ENCODE measurements at places on chromosomes 5 and 9.

GRCh38 chr5:89187268-89187667, 304.3 kb upstream of the MEF2C start:
- no peak for DNase-seq

DNA sequence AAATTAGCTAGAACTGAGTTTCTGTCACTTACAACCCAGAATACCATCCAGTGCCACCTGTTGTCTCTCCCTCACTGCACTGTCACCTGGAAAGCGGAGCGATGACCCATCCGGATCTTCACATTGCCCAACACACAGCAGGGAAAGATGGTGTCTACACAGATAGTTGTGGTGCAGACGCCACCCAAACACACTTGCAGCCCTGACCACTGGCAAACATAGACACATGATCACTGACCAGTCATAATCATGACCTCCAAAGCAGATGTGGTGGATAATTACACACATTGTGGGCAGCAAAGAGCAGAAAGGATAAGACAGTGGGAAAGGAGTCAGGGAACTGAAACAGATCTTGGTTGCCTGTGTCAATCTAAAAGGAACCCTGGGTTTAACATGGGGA, 64.7 kb downstream of the GABBR2 start:
- DNase-seq, result no peak

- DNase-seq, result no peak
Observed at GRCh38 chr5:113742176-113742575, 228.7 kb downstream of the YTHDC2 start.

DNA sequence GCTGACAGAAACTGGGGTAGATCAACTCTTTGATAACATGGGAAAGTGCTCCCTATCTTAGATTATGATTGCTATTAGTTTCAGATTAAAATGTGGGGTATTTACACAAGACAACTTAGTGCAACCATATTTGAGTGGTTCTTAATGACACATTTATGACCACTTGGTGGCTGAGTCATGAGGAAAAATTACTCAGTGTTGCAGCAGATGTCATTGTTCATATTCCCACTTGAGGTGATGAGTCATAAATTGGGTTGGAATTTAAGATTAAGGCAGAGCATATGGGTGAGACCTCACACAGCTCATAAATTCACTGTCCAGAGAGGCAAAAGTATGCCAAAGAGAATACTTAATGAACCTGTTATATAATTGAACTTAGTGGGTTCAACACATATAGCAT, 408.3 kb downstream of the DMRT2 start:
- peak; percentile 36 for DNase-seq

DNA sequence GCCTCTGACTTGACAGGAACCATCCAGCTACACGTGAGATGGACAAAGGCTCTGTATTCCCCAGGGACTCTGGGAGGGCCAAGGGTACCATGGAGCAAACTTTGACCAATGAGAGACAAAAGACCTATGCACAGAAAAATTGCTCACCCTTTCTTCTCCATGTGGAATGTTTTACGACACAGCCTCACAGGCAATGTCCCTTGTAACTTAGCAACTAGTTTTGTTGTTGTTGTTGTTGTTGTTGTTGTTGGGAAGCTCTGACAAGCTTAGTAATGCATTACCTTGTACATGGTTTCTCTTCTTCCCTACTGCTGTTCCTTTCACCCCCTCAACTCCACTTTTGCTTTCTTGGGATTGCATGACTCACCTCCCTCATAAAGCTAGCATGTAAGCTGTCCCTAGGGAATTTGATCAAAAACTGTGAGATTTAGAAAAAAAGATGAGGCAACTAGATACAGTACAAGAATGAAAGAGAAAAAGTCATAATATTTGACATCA, 550.9 kb downstream of the RAB3C start:
- peak; percentile 80 for DNase-seq

DNA sequence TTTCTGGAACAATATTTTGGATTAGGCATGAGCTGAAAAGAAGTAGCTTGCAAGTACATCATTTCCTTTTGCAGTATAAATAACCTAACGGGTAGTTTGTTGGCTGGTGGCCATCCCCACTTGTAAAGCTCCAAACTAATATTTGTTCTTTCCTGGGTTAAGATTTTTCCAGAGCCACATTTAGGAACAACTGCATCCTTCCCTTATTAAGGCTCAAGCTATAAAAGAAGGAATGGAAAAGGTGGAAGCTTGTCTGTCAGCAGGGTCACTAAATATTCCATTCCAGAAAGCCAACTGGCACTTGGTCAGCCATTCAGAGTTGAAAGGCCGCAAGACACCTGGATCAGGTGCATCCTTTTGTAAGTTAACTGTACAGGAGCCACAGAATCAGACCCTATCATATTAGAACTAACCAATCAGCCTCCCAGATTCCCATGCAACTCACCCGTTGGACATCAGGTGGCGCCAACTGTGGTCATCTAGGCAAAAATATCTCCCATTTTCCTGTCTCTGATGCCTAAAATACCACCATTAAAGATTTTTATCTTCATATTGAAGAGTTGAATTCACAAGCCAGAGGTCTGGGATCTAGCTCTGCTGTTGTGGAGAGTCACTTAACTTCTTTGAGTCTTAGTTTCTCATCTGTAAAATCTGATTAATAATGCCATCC, 82.9 kb downstream of the PTCD2 start:
- no peak for DNase-seq

GRCh38 chr9:120212853-120213200, 367.1 kb downstream of the CDK5RAP2 start:
- DNase-seq, result no peak

- no peak for DNase-seq
Observed at GRCh38 chr5:148909766-148910165, 83.4 kb downstream of the ADRB2 start.

DNA sequence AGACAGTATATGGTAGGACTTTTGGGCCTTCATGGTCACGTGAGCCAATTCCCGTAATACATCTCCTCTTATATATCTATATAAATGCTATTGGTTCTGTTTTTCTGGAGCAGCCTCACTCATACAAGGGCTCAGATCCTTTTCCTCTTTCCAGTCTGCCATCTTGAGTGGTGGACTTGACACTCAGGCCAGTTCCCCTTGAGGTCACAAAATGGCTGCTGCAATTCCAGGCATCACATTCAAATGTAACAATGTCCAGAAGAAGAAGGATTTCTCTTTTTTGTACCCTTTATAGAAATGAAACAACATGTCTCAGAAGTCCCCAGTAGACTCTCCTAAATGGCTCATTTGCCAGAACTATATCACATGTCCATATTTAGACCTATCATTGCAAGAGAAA, 4.5 kb downstream of the GPR150 start:
- DNase-seq, result no peak

DNA sequence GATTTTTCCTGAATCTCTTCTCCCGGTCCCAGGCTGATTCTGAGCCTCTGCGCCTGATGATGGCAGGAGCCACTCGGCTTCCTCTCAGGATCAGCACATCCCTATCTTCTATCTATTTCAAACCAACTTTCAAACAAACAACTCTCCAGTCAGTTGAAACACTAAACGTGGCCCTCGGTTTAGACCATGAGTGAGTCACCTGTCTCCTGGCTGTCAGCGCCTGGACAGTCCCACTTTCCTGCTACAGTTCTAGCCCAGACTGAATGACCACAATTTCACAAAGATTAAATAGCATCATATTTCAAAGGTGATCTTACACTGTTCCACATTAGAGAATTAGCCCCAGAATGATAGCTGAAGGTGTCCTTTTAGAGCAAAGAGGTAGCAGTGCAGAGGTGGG, 6.2 kb downstream of the SLC6A19 start:
- no peak for DNase-seq

DNA sequence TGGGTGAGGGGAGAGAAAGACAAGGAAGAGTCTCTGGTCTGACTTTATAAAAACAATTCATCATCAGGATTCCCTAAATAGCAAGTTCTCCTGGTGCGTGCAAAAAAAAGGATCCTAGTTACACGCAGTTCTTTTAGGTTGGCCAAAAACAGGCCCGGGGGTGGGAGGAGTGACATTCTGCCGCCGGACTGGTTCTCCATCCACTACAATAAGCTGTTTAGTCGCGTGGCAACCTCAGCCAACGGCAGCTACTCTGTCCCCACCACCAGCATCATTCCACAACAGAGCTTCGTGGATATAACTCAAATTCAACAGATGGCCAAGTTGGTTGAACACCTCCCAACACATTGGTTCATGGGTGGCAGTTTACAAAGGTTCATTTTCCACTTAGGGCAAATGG, 2.9 kb upstream of the FAM163B start:
- DNase-seq, result no peak

DNA sequence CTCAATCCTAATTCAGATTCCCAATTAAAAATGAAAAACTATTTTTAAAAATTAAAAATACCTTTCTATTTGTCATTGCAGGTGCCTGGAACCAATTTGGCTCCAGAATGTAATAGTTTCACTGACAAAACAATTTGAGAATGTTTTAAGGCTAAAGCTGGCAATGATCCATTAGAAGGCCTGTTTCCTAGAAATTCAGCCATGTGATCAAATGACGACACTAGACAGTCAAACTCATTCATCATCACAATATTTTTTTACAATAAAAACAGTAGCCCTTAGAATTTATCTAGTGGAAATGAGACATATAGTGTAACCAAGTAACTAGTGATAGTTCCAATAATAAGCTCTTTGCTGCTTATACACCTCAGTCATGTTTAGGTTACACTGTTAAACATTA, 75.4 kb upstream of the MAP3K1 start:
- peak; percentile 30 for DNase-seq

- no peak for DNase-seq
Observed at GRCh38 chr5:41772785-41773442, 97.3 kb downstream of the OXCT1 start.

DNA sequence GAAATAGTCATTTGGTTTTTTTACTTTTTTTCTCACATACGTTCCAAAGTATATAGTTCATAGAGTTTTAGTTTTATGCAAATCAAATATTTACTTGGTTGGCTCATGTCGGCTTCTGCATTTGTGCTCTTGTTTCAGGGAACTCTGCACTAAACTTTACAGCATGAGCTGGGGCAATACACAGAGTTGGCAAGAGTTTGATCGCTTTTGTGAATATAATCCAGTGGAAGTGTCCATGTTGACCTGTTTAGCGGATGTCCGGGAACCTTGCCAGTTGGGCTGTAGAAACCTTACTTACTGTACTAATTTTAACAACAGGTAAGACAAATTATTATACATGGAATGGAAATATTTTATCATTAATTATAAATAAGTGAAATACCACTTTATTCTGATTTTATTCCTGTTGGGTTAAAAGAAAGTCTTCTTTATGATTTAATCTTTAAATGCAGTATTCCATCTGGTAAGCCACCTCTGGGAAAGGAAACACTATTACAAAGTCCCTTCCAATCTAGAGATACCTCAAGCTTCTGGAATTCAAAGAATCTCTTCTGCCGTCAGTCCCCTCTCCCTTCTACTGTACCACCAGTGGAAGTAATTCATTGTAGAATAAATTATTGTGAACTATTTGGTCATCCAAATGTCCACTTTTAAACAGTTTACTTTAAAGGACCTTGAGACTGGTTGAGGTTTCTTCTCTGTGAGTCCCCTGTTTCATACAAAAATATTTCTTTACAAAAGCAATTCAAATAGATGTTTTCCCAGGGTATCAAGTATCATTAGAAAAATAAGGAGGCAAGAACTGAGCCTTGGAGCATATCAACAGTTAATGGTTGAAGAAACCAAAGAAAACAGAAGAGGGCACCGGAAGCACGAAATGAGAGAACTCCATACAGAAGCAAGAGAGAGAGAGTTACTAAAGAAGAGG, 45.2 kb upstream of the GLIPR2 start:
- peak; percentile 81 for DNase-seq

DNA sequence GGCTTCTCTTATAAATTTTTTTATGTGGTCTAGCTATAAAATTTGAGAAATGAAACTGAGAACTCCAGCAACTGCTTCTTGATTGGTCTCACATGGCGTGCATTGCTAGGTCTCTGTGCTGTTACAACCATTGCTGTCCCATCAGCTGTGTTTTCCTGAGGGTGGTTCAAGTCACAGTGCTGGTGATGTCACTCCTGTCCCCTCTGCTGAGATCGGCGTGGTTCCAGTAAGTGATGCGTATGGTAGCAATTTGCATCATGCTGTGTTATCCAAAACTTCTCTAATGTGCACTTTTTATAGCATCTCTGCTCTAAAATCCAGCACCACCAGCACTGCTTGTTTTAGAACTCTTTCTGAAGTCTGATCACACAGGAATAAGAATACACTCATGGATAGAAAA, 112.6 kb upstream of the ZNF608 start:
- no peak for DNase-seq
